Stimulated activated CD4-positive, alpha-beta T cell treated with anti-CD3 and anti-CD28 coated beads, Interleukin-15, amount 100 ng/mL, for 1 hour (primary cell): ENCODE measurements at places on chromosomes 7 and 10.

DNA sequence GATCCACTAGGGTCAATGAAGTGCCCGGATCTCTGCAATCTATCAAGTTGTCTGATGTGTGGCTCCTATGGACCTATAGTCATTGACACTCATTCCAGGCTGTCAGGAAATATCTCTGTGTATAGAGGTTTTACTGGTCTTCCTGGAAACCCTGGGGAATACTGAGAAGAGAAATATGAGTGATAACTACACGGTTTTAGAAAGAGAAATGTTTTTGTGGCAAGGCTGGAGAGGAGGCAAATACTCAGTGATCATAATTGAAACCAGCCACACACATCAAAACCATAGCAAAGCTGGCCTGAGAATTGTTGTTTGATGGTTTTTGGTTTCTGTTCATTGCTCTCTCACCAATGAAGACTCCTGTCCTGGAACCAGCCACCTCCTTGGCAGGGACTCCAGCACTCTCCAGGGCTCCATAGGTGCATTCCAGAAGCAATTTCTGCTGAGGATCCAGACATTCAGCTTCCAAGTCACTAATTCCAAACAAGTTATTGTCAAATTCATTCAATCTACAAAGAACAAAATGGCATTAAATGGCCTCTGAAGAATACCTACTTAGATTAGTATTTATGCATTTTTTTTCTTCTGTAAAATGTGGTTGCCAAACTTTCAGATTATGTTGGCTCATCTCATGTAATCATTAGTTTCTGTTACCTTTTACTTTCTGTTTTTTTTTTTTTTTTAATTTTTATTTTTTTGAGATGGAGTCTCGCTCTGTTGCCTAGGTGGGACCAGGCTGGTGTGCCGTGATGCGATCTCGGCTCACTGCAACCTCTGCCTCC lies 108.6 kb upstream of the ABI1 start:
- no peak for DNase-seq

GRCh38 chr10:119414081-119414611 lies 128.4 kb downstream of the RGS10 start:
- no peak for DNase-seq

DNA sequence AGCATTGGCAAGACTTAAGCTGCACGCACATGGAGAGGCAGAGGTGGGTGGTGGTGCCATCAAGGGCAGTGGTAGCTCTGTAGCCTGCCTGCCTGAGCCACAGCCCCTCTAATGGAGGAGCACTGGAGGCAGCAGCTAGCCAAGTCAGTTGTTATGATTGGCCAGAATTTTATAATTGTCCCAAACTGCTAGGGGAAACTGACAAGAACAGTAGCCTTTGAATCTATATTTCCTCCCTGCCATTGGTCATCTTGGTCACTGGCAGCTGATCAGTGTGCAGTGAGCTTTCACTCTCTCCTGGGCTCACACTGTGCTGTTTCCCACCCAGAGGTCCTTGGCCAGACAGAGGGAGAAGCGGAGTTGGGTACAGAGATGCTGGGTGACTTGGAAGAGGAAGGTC lies 9.6 kb upstream of the ZNF783 start:
- DNase-seq: no peak

- DNase-seq: no peak
These were observed 2.4 kb downstream of the CYP2E1 start for GRCh38 chr10:133529576-133529946.

GRCh38 chr7:74522281-74522905 lies 68.7 kb downstream of the GTF2IRD1 start:
- no peak for DNase-seq

- DNase-seq: no peak
These were observed 17.6 kb downstream of the LRRN3 start for GRCh38 chr7:111108496-111108895.

DNA sequence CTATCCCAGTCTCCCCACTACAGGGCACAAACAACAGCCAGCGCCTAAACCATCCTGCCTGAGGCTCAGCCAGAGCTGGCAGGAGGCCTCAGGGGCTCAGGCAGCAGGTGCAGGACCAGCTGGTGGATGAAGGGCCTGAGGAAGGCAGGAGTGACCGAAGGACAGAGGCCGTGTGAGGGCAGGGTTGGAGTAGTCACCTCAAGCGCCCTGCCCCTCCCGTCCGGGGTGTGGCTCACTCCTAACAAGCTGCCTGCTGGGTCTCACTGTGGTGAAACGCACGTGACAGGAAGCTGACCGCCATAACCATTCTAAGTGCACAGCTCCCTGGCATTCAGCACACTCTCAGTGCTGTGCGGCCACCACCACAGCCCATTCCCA lies 281.1 kb downstream of the ELFN1 start:
- no peak for DNase-seq

- no peak for DNase-seq
These were observed 430.5 kb upstream of the KLF6 start for GRCh38 chr10:4215485-4215884.

- no peak for DNase-seq
These were observed 78.9 kb upstream of the GPR22 start for GRCh38 chr7:107390916-107391315.

- DNase-seq: no peak
These were observed 41.5 kb upstream of the DGKI start for GRCh38 chr7:137888241-137888640.

DNA sequence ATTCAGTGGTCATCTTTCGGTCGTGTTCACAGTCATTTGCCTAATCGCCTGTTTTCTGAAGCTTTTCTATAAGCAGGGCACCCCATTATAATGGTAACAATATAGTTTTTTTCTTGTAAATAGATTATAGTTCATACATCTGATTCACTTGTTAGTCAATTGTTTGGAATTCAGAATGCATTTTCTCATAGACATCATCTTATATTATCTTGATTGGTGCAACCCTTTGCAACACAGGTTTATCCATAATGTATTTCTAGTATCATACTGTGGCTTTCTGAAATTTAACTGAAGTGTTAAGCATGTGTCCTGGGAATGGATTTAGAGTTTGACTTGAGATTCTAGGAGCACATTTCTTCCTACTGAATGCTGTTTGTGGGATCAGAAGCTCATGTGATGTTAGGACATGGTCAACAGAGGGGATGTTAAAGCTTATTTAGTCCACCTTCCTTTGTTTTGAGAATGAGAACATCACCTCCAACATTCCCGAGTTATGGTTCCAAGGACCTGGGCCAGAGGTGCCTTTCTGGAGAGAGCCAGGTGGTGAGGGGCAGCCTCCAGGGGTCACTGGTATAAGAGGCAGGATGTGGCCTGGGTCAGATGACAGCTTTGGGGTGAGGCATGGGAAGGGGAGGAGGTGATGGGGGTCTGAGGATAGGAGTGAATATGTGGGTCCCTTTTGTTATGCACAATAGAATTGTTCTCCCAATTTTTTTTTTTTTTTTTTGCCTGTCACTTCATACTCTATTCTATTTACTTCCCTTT lies 415.6 kb downstream of the EXOC4 start:
- DNase-seq: no peak

- DNase-seq: no peak
These were observed 194.8 kb upstream of the KMT2E start for GRCh38 chr7:104818961-104819880.

DNA sequence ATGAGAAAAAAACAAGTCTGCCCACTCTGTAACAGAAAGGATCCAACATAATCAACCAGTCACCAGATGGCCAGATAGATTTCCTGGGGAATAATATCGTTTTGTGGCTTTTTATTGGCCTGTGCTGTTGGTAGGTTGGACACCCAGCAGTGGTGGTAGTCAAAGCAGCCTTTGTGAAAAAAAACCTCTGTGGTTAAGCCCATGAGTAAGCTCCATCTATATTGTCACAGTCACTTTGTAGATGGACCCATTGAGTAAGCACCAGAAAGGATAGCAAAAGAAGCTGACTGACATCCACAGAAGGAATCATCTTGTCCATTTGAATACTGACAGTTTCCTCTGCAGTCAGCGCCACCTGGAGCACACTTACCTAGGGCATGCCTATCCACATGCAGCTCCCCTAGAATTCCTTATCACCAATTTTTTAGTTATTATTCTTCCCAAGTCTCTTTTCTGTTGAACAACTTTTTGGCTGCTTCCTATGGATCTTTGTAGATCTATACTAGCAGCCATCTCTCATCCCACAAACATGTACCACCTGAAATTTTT lies 96.9 kb downstream of the IQUB start:
- no peak for DNase-seq

- no peak for DNase-seq
These were observed 29.2 kb upstream of the ZNRF2 start for GRCh38 chr7:30255064-30255769.

- no peak for DNase-seq
These were observed 34.0 kb downstream of the AUTS2 start for GRCh38 chr7:69632280-69632679.

- no peak for DNase-seq
These were observed 114.8 kb upstream of the NPY start for GRCh38 chr7:24169077-24169624.

DNA sequence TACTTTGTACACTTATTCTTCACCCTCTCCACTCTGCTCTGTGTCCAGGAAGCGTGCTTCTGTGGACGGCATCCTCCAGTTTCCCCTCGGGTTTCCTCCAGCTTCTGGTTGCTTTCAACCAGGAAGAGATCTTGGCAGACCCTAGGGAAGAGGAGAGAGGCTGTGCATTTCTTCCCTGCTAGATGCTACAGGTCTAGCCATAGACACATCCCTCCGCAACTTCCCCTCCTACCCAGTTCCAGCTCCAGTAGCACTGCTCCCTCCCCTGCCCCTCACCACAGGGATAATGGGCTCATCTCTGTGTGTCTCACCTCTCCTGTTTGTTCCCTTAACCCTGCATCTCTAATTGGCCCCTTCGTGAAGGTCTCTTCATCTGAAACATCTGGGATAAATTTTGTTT lies 16.3 kb downstream of the TLL2 start:
- no peak for DNase-seq

DNA sequence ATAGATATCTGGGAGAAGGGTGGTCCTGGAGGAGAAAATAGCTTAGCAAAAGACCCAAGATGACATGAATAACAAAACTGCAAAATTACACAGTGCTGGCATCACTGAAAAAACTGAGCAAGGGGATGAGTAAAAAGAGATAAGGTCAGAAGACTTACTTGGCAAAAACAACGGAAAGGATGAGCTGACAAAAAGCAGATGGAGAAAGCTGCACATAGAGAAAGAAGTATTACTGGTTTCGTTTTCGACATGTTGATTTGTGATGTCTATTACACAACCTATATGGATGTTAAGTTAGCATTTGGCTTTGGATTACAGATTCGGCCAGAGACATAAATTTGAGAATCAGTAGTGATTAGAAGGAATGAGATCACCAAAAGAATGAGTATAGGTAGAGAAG lies 132.1 kb downstream of the MACC1 start:
- DNase-seq: no peak

GRCh38 chr7:151748733-151749132 lies 128.2 kb downstream of the PRKAG2 start:
- no peak for DNase-seq

DNA sequence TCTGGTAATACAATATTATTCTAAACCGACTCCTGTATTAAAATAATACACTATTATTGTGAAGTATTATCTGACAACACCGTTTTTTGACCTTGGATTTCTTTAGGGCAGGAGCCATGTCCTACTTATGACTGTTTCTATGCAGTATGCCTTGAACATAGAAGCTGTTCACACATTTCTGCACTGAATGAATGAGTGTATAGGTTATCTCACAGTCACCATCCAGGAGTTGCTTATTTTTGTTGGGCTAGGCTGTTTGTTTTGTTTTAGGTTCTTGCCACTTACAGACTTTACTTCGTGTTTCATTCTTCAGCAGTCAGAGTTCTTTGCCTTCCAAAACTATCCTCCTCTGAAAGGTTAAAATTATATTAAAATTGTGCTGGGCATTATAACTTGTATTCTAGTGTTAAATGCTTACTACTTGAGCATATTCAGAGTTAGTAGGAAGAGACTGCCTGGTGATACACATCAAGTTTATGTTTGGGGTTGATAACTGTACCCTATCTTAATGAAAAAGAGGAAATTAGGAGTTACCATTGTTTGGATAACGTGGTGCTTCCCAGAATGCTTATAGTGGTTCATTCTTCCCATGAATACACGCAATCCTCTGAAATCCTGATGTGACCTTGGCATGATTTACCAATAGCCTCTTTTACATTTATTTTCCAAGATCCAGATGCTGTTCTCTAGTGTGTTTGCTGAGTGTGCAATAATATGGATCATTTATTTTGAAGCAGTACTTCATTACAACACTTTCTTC lies 1.7 kb downstream of the RALA start:
- DNase-seq: no peak

GRCh38 chr10:3412071-3412582 lies 239.5 kb upstream of the PITRM1 start:
- no peak for DNase-seq

- no peak for DNase-seq
These were observed 142.5 kb downstream of the MGMT start for GRCh38 chr10:129609551-129609950.

DNA sequence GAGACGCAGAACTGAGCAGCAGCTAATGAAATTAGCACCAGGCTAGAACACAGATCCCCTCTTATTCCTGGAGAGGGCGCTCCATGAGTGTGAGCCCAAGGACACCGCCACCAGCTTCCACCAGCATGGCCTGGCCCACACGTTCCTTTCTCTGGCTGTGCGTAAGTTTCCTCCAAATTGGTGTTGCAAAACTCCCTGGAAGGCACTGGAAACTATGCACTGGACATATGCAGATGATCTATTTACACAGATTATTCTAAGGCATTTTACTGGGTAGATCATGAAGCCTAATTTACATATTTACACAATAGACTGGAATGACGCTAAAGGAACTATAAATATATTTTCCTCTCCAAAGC lies 455.6 kb upstream of the FOXK1 start:
- DNase-seq: no peak

GRCh38 chr10:120841522-120842189 lies 9.5 kb upstream of the WDR11 start:
- no peak for DNase-seq

- no peak for DNase-seq
These were observed 10.5 kb downstream of the AKR1E2 start for GRCh38 chr10:4836416-4836969.

DNA sequence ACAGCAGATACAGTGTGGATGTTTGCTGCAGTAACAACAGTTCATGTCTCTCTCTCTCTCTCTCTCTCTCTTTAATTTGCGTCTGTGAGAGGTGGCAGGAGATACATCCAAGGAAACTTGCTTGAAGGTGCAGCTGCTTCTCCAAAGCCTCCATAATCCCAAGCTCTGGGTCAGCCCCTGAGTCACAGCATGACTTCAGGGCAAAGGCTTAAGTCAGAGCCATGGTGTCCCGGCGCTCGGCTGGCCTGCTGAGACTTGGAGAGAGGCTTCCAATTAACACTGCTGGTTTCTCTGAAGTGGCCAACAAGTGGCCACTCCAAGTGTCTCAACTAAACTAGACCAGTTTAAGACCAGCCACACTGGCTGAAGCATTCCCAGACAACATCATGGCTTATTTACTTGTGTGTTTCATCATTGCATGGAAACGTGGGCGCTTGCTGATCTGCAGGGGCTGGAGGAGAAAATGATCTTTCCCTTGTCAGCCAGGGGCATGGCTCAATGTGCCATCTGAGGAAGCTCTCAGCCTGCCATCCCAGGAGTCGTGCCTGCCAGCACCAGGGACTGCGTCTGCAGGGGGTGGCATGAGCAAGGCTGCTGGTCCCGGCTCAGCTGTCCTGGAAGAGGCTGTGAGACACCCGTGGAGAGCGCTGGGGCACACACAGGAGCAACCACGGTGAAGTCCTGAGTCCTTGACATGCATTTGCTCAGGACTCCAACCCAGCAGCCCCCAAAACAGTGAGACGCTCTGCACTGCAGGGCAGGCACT lies 254.2 kb downstream of the COBL start:
- no peak for DNase-seq
